Left colon (tissue), 2 donors: ENCODE measurements at places on chromosomes 16 and 17. TPM values are rescaled to one million over a fixed set of nuclear protein-coding genes. Genes with fewer than 3 reads are reported as not detected.

The FBXL20 gene
- total RNA-seq = 21.4 TPM

The EVI2B gene
- total RNA-seq = 3.7 TPM

The CANT1 gene
- 322 TPM for total RNA-seq

The MRM1 gene
- 7.6 TPM for total RNA-seq

The LGALS9 gene
- 230 TPM for total RNA-seq

The MRPL28 gene
- total RNA-seq = 48.2 TPM

The PPM1E gene
- 0.03 TPM for total RNA-seq

The CCL4 gene
- 2.2 TPM for total RNA-seq

The PIK3R5 gene
- total RNA-seq = 4.9 TPM

The LRRC37A gene
- 6.4 TPM for total RNA-seq

The TEKT1 gene
- not detected for total RNA-seq

The DNAH2 gene
- total RNA-seq = 0.61 TPM

The RNF43 gene
- 50.5 TPM for total RNA-seq

The CENPN gene
- 7.7 TPM for total RNA-seq

The SMTNL2 gene
- total RNA-seq = not detected

The C16orf92 gene
- not detected for total RNA-seq

The WDR45B gene
- 67.1 TPM for total RNA-seq

The CD79B gene
- total RNA-seq = 2.0 TPM
